ENCODE measurements at places on chromosomes 11 and 22. TPM values are rescaled to one million over a fixed set of nuclear protein-coding genes. Genes with fewer than 3 reads are reported as not detected.

- no peak for DNase-seq
Observed at GRCh38 chr11:58813693-58814092, 30.8 kb downstream of the GLYATL2 start.

DNA sequence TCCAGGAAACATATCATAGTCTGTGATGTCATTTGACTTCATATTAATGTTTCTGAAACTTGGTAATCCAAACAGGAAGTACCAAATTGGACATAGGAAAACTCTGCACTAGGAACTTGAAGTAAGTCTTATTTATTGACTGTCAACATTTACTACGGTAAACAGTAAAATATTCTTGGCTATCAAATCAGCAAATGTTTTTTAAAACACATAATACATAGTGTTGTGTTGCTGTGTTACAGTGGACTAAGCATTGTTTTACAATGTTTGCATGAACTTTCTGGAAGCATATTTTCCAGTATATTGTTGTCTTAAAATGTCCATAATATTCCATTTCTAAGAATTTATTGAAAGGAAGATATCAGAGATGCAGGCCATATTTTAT, 2.8 kb upstream of the OR51E2 start:
- no peak for DNase-seq

GRCh38 chr11:19746086-19746485, 33.4 kb downstream of the NAV2 start:
- no peak for DNase-seq

- no peak for DNase-seq
Observed at GRCh38 chr11:96960476-96960875, 570.7 kb downstream of the JRKL start.

The OR51B5 gene
- 0.64 TPM for total RNA-seq

All from MG63 (cell line).